IPS DF 6.9 (cell line): ENCODE measurements at places on chromosomes 16 and 17.

DNA sequence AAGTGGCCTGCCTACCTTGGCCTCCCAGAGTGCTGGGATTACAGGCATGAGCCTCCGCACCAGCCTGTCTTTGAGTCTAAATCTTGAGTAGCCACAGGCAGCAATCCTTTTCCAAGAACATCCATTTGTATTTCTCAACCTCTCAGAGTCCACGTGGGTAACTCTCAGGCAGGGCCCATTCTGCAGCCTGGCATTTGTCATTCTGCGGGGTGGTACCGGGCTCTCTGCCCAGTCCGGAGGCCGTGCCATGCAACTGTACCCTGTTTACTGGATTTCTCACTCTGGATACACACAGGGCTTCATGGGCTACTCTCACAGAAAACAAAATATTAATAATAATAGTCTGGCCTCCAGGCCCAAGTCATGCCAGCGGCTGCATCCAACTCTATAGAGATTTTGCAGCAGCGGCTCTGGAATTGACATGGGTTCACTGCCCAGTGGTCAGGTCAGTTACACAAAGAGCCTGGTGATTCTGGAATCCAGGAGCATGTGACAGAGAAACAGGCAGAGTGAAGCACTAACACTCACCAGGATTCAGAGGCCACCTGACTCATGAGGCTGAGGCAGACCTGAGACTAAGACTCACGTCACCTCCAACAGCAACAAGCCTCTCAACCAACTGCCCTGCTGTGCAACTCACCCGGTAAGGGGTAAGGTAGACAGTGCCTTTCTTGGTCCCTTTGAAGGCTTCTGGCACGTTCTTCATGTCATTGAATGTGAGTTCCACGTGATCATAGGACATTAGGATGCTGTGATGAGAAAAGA lies 4.0 kb downstream of the WBP2 start:
- DNase-seq = no peak

GRCh38 chr16:13118091-13118490 lies 216.7 kb downstream of the SHISA9 start:
- no peak for DNase-seq

DNA sequence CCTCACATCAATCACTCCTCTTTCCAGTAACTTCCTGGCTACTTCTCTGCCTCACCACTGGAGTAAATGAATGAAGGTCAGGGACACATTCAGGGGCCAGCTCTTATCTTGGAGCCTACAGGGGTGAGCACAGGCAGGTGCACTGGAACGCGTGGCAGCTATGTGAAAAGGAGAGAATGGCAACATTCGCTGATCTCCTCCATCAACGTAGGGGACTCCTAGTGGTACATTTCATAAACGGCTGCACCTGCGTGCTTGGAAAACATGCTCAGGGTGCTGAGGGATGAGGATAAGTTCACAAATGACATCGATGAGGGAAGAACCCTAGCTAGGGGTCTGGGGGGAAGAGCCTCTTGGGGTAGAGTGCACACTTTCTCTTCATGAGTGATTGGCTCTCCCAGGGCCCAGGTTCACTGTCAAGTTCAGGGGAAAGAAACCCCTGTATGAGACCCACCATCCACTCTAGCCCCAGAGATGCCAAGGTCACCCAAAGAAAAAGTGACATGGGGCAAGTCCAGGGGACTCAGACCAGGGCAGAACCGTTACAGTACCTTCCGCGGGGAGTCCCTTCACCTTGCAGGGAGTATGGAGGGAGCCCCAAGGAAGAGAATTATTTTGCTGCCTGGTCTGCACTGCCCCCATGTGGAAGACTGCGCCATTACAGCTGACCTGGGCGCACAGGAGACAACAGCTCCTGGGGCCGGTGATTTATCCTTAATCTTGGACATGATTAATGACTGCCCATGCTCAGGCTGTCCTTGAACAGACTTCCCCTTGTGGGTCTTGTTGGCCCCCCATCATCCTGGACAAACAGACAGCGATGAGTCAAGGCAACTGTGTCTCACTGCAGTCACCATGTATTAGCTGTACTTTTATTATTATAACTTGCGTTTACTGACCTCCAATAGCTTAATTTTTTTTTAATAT lies 30.1 kb downstream of the VAC14 start:
- no peak for DNase-seq

DNA sequence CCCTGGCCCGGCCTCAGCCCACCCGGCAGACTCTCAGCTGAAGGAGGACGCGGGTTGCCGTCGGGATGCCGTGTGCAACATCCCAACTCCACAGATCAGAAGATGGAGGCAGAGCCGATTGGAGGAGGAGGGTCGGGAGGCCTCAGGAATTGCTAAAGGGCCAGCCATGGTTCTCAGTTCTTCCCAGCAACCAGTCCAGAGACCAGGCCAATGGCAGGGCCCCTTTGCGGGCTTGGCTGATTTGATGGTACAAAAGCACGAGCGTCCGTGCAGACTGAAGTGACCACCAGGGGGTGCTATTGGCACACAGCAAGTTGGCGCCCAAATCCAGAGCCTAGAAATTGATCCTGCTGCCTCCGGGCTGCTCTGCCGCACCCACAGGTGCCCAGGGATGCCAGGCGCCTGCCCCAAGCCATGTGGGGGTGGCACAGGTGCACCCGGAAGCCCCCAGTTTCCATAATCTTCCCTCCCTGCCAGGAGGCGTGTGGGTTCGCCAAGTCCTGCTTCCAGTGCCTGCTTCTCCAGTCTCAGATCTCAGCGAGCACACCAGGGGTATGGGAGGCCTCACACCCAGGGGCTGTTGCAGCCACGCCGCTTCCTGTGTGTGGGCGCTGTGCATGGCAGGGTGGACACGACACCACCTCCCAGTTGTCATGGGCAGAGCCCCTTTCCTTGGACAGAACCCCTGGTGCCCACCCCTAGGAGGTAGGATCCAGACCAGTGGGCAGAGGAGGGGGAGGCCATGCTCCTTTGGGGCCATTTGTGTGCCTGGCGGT lies 7.1 kb upstream of the TEX19 start:
- peak; percentile 74 for DNase-seq

GRCh38 chr17:50949128-50949988 lies 83.2 kb upstream of the TOB1 start:
- DNase-seq = no peak

- no peak for DNase-seq
Observed at GRCh38 chr16:69831212-69832123, 69.3 kb downstream of the WWP2 start.

- DNase-seq = no peak
Observed at GRCh38 chr16:51464996-51465395, 313.9 kb upstream of the SALL1 start.

DNA sequence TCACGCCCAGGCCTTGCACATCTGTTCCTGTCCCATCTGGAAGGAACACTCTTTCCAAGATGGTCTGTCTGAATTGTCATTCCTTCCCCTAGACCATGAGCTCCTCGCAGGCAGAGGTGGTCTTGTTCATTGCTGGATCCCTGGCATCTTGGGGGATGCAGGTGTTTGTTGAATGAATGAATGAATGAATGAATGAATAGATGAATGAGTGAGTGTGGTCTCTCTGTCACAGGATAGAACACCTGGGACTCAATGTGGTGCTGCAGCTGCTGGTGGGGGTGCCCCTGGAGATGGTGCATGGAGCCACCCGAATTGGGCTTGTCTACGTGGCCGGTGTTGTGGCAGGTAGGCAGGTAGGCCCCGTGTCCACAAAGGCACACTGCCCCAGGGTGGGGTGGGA lies 32.2 kb downstream of the RHBDL3 start:
- no peak for DNase-seq

- DNase-seq = no peak
Observed at GRCh38 chr16:82011199-82011641, at the start of gene SDR42E1. Gene SDR42E1 (minus strand): TSS chr16:82011470. CDS start chr16:82000858, 10,612 bp downstream.

DNA sequence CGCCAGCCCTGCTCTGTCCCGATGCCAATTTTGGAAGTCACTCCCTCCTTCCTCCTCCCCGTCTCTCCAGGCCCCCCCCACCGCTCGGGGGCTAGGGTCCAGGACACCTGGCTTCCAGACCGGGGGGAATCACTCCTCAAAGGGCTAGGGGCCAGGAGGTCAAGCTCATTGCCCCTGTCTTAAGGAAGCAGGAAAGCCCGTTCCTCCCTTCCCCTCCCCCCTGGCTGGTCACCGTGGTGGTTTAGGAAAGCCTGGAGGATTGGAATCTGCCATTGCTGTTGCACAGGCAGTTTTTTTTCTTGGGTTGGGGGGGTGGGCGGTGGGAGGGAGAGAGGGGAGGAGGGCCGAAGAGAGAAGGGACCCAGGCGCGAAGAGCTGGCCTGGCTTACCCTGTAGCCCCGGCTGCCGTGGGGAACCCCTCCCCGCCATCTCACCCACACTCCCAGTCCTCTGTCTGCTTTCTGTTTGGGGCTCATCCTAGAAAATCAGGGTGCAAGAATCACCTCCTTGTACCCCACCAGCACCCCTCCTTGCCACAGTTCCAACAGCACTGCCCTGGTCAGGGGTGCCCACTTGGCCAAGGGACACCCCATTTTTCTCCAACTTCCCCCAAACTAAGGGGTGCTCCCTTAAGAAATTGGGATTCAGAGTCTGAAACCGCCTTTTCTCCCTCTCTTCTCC lies 2.9 kb upstream of the BCL6B start:
- DNase-seq = no peak

DNA sequence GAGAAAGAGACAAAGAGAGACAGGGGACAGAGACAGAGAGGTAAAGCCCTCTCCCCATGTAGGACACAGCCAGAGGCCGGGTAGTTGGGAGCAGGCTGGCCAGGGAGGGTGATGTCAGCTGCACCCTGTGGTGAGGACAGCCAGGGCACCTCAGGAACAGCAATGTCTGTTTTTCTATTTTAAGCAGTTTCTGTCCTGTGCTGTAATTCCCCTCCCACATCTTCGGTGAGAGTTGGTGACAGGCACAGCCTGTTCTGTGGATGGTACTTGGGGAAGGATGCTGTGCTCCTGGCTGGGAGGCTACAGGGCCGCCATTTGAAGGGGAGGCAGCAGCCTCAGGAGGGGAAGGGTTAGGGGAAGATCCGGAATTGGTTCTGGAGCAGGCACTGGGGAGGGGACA lies 163.5 kb downstream of the SDK2 start:
- DNase-seq = no peak

DNA sequence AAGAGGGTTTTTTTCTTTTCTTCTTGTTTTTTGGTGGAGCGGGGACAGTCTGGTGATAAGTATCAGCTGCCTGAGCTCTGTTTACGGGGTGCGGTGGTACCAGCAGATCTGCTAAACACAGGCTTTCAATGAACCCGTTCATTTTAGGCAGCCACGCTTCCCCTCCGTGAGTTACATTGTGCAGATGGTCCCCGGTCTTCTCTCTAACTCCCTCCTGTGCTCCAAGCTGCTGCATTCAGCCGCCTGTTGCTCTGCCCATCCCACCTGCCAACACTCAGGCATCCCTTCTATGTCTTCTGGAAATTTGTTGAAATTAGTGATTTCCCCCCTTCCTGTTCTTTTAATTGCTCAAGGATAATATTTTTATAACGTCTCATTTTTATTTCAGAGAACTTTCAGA lies 82.1 kb upstream of the ELAC2 start:
- DNase-seq = no peak

- DNase-seq = no peak
Observed at GRCh38 chr17:43094129-43094835, 30.9 kb downstream of the BRCA1 start.

DNA sequence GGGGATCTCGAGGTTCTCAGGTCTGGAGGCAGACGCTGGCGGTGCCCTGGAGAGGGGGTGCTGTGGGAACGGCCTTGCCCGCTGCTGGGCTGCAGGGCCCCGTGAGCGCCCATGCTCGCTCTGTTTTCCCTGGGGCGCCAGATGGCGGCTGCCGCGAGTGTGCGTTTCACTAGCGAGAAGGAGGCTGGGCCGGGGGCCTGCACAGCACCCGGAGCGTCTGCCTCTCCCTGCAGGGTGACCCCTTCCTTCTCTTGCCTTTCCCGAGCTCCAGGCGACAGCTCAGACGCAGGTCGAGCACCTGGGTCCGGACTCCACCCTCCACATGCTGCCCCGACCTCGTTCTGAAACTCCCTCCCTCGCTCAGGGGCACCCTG lies 2.7 kb downstream of the TELO2 start:
- DNase-seq = no peak

DNA sequence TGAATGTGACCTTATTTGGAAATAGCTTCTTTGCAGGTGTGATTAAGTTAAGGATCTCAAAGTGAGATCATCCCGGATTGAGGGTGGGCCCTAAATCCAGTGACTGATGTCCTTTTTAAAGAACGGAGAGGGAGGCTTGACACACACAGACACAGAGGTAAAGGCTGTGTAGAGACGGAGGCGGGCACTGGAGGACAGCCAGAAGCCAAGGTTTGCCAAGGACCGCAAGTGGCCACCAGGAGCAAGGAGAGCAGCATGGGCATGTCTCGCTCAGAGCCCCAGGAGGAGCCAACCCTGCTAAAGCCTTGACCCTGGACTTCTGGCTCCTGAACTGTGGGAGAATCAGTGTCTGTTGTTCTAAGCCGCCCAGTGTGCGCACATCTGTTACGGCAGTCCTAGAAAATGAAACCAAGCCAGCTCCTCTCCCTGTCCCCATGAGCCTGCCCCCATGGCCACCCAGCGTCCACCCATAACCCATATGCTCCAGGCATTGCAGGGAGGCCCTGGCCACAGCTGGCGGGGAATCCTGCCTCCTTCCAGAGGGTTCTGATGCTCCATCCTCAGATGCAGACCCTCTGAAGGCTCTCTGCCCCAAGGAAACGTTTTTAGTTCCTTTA lies 15.2 kb downstream of the CNGB1 start:
- DNase-seq = no peak

- no peak for DNase-seq
Observed at GRCh38 chr16:11990702-11991390, 14.3 kb downstream of the SNX29 start.

DNA sequence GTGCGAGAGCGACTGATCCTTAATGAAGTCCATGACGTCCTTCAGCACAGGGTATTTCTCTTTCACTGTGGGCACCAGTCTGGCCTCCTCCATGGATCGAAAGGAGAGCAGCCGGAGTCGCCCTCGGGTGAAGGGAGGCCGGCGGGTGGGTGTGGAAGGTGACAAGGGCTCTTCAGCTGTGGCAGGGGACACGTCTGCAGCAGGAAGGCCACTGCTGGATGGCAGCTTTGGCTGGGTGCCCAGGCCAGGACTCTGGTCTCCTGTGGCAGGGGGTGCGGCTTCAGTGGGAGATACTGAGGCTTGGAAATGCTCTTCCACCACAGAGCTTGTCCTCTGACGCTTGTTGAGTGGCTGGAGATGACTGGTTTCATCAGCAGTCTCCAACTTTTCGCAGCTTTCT lies 78.5 kb downstream of the ZZEF1 start:
- no peak for DNase-seq

DNA sequence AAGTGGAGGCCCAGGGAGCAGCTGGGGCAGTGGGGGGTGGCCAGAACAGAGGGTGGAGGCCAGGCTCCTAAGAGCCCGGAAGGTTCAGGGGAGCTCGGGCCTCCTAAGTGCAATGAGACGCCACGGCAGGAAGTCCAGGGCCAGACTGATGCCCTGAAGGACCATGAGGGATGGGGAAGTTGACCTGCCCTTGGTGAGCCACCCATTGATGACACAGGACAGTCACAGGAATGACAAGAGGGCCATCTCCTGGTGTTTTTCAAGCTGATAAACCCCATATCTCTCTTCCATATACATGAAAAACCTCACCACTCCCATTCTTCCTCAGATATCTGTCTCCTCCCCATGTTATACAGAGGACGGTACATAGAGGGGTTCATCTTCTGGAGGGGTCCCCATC lies 5.8 kb upstream of the MRPL58 start:
- no peak for DNase-seq

GRCh38 chr16:1042866-1043265 lies 29.7 kb upstream of the SSTR5 start:
- no peak for DNase-seq

- no peak for DNase-seq
Observed at GRCh38 chr16:53100131-53100748, 45.4 kb downstream of the CHD9 start.
